Fibroblast of the aortic adventitia (primary cell): ENCODE measurements at places on chromosomes 13 and 19. TPM values are rescaled to one million over a fixed set of nuclear protein-coding genes. Genes with fewer than 3 reads are reported as not detected.

SRRM5 gene
- 0.09 TPM in 1 of 2 replicates, not detected in the other for total RNA-seq

TRIM13 gene
- total RNA-seq: 19.4 and 25.6 TPM in 2 replicates

NEK3 gene
- total RNA-seq: 12.3 and 33.9 TPM in 2 replicates

CGB3 gene
- total RNA-seq: not detected in 2 replicates

RNF17 gene
- not detected in 2 replicates for total RNA-seq

S1PR2 gene
- total RNA-seq: 9.7 and 44.6 TPM in 2 replicates

HRC gene
- total RNA-seq: not detected in 2 replicates

PSG7 gene
- 0.27 TPM in 1 of 2 replicates, not detected in the other for total RNA-seq

GRCh38 chr19:40529093-40529954 is 47.3 kb upstream of the SHKBP1 start:
- peak; percentile 71 for DNase-seq

DNA sequence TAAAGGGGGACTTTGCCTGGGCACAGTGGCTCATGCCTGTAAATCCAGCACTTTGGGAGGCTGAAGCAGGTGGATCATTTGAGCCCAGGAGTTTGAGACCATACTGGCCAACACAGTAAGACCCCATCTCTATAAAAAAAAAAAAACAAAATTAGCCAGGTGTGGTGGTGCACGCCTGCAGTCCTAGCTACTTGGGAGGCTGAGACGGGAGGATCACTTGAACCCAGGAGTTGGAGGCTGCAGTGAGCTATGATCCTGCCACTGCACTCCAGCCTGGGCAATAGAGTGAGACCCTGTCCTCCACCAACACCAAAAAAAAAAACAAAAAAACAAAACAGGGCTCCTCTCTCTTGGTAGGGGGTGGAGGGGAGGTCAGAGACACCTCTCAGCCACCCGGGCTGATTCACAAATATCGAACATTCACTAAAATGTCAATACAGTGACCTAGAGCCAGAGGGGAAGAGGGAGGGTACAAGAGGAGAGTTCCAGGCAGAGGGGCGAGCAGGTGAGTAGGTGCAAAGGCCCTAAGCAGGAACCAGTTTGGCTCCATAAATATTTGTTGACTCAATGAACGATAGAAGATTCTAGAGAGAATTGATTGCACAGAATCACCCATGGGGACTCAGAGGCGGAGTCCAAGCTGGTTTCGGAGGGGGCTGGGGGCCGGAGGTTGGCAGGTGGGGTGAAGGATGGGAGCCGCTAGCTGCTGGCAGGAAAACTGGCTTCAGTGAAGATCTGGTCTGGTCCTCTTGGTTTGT is 1.0 kb upstream of the CREB3L3 start:
- no peak for DNase-seq

DNA sequence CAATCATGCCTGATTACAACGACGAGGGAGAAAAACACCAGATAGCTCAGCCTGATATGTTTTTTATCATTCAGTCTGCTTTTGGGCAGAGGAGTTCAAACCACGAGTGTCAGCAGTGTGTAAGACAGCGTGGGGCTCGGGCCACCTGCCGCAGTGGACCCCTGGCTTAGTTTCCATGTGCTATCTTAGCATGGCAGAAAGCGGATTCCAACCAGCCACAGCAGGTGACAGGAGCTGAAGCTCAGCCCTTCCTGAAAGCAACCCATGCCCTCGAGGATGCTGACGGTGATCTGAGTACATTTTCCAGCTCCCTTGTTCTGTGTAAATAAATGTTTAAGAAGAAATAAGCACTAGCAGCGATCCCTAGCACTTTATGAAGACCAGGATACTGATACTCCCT is 32.2 kb upstream of the MBNL2 start:
- DNase-seq: no peak

DNA sequence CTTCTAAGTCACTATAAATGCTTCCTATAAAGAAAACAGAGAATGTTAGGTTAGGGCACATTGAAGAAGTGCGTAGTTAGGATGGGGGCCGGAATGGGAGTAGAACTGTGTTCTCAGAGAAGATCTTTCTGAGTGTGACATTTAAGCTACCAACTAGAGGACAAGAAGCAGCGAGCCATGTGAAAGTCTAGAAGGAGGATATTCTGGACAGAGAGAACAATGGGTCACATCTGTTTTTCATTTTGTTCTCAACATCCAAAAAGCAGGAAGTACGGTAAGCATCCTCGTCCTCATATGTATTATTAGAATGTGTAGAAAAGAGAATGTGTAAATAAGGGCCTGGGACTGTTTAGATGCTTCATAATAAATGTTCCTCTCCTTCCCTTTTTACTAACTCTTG is 44.5 kb upstream of the PARP4 start:
- peak; percentile 47 for DNase-seq

DNA sequence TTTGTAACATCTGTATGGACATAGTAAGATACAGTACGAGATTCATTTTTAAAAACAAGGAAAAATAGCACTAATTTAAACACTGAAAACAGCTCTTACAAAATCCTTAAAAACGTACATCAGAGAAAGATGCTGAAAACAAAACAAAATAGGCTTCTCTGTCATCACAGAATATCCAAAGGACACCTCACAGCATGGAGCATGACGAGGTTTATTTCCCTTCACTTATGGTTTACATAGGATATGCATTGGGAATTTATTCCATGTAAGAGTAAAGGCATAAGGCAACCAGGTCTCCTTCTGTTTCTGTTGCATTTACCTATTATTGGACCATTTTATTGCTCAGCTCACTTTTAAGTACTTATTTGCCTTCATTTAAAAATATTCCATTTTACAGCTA is 3.0 kb downstream of the KCTD12 start:
- DNase-seq: no peak

DNA sequence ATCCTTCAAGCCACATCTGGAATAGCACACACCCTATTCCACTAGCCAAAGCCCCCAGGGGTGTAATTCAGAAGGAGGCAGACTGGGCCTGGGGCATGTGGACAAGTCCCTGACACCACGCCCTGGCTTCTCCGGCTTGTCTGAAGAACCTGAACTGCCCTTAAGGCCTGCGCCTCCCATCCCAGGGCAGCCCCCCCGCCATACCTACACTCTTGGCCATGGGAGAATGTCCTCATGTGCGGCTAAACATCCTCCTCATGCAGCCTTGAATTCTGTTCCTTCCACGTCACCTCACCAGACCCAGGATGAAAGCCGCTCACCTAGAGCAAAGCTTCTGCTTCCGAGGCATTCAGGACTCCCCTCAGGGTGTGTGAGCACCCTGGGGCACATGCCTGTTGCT is 24.3 kb upstream of the POU2F2 start:
- DNase-seq: no peak

GRCh38 chr13:110297011-110297410 is 9.9 kb downstream of the COL4A1 start:
- no peak for DNase-seq

DNA sequence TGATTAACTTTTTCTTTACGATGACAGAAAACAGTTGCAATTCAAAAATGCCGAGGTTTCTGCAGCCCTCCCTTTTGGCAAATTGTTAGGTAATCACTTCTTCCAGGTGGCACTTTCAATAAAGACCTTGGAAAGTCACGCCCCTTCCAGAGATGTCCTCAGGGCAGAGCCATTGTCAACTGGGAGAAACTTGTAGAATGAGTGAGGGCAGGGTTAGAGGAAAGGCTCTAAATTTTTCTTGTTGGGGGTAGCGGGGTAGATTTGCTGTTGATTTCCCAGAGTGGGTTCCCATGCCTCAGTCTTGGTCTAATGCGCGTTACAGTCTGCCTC is 421.1 kb downstream of the FGF9 start:
- DNase-seq: no peak

DNA sequence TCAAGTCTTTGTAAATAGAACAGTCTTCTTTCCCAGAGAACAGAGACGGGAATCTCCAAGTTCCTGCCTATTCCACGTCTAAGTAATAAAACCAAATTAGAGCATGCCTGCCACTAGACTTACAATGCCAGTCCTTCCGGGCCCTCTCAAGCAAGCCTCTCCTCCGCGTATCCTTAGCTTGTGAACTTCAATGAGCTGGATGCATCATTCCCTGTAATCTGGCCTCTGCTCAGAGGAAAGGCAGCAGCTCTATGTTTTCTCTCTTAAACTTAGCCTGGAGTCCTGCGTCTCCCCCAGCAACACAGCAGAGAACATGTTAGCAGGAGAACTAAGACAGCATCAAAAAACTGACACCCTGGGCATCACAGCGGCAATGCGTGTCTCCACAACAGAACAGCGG is 8.2 kb downstream of the NALCN start:
- no peak for DNase-seq

- DNase-seq: no peak
Measured at GRCh38 chr13:24651718-24652345, 28.4 kb upstream of the ATP12A start.

DNA sequence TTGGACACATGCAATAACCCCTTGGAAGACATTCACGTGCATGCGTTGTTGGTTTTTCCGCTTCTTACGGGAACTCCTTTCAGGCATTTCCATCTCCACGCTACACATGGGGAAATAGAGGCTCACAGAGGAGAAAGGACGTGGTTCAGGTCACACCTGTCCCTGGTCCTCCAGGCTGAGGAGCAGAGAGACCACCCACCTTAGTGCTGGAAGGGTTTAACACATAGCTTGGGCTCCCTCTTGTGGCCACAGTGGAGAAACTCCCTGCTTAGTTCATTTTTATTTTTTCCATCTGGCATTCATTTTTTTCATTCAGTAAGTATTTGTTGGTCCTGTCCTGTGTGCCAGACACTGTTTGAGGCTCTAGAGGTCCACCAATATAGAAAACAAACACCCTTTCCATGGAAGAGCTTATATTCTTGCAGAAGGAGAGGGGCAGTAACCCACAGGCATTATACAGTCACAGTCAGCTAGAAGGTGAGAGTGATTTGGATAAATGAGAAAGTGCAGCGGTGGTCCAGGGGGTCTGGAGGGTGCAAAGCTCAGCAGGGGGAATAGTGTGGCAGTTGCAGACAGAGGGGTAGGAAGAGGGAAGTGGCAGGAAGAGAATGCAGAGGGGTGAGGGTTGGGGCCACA is 24.2 kb upstream of the TTYH1 start:
- peak; percentile 69 for DNase-seq

GRCh38 chr19:6224308-6224675 is 55.5 kb downstream of the MLLT1 start:
- no peak for DNase-seq

GRCh38 chr13:73715911-73716510 is 418.2 kb downstream of the KLF12 start:
- DNase-seq: no peak

GRCh38 chr19:35170359-35171061 is 16.0 kb downstream of the FXYD5 start:
- DNase-seq: peak; percentile 25

DNA sequence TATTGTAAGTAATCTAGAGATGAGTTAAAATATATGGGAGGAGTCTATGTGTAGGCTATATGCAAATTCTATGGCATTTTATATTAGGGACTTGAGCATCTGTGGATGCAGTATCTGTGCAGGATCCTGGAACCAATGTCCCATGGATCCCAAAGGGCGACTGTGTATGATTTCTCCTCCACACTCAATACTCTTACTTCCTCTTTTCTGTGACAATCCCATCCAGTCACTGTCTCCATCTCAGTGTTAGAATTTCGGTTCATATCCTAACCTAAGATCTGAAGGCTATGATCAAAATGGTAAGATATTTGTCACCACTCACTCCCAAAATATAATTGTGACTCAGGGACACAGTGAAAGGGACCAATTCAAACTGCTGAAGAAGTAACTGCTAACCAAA is 15.1 kb upstream of the ZNF599 start:
- no peak for DNase-seq

GRCh38 chr13:51825681-51826254 is 19.2 kb downstream of the TMEM272 start:
- DNase-seq: no peak

- no peak for DNase-seq
Measured at GRCh38 chr19:49475995-49476880, 2.2 kb downstream of the FLT3LG start.

DNA sequence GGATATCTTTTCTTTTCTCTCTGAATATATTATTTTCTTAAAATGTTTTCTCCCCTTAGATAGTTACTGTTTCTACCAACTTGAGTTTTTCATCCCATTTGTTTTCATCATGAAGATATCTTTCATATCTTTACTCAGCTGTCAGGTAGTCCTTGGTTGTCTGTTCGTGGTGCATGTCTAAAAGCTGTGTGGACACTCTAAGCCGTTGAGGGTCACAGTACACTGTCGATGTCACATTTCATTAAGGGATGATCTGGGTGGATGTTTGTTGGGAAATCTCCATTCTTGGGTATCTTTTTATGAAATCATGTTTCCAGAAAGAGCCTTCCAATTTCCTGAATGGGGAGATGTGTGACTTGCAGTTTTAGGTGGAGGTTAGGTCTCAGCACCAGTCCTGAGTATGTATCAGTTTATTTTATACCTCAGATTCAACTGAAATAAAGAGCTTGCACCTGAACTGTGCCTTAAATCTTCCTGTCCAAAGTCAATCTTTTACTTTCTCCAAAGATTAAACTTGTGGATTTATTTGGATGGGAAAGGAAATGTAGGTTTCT is 23.2 kb downstream of the ZMYM2 start:
- no peak for DNase-seq

GRCh38 chr19:3554254-3555083 is 2.9 kb downstream of the MFSD12 start:
- DNase-seq: no peak

DNA sequence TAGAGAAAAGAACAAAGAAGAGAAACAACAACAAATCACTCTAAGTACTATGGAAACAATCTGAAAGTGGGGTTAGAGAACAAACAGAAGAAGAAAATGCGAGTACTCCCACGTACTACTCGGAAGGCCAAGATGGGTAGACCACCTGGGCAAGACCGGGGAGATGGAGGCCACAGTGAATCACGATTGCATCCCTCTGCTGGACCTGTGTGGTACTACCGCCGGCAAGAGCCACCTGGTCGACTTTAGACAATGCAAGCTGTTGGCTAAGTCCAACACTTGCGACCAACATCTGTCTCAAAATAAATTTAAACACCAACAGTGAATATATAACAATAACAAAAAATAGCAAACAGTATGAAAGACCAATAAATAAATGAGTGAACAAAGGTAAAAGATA is 45.5 kb upstream of the ZNF91 start:
- no peak for DNase-seq

DNA sequence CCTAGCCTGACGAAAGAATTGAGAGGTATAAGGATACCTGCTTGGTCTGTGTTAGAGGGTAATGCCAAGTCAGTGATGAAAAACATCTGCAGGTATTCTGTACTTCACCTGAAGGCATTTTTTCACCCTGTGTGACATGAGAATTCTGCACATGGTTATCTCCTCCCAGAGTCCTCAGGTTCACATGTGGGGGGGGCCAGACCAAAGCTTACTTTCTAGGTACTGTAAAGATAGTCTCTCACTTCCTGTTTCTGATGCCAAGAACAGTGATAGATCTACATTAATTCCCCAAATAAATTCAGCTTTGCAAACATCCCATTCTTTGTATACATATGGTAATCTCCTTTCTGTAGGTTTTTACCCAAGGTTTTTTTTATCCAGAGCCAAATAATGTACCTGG is 53.4 kb downstream of the GPC6 start:
- DNase-seq: no peak
